ENCODE measurements at places on chromosomes 5 and 9.

- DNase-seq: no peak
These were observed 20.5 kb downstream of the ZBTB34 start for GRCh38 chr9:126880947-126881332.

DNA sequence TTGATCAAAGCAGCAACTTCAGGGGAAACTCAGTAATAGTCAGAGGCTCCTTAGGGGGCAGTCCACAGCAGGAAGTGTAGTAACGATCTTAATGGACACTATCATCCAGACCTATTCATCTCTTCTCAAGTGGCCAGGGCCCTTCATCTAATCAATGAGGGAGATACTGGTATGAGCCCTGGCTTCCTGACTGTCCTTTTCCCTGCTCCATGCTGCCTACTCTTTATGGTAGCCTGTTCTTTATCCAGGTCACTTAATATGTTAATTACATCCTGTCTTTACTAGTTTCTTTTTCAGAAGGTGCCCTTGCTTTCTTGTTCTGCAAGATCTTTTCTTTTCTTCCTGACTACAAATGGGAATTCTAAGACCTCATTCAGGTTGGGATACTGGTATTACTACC is 197.1 kb downstream of the CAVIN4 start:
- DNase-seq: no peak

- no peak for DNase-seq
These were observed 33.5 kb downstream of the MOCS2 start for GRCh38 chr5:53076014-53076583.

DNA sequence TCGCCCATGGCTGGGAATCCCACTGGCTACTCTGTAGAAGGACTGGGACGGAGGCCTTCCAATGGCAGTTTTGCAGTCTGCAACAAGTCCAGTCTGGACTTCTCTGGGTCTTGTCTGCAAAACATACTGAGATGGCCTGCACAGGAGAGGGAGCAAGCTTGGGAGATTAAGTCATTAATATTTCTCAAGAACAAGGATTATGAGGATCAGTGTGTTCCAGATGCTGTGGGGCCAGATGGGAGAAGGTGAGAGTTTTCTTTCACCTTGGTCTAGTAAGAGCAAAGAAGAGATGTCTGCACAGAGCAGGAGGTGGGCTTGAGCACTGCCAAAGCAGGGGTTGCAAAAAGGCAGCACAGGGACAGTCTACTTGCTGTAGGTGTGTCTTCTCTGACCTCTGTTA is at the start of gene PDE6A:
Gene PDE6A (minus strand): TSS at position 128 of the 400 bp plus-strand sequence. CDS start 120 bp downstream, at position 8.
- DNase-seq: no peak

DNA sequence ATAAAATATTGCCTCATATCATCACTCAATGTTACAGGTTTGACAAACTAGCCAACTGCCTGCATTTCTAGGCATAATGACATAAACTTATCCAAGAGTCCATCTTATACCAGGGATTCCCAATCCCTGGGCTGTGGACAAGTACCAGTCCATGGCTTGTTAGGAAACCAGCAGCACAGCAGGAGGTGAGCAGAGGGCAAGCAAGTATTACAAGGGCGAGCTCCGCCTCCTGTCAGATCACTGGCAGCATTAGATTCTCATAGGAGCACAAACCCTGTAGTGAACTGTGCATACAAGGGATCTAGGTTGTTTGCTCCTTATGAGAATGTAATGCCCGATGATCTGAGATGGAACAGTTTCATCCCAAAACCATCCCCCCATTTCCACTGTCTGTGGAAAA is 144.9 kb downstream of the PRKACG start:
- no peak for DNase-seq

DNA sequence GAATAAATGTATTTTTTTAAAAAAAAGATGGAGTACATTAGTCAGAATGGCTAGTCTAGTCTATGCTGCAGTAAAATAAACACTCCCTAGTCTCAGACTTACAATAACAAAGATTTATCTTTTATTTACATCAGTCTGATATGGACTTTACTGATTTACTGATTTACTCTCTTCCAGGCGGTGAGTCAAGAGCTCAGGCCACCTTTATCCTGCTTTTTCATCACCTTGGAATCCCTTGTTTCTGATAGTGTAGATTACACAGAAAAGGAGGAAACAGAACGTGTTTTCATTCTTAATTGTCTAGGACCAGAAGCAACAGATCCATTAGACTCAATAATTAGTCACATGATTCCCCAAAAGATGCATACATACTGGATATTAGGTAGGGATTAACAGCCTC is 290.1 kb upstream of the TRPC7 start:
- peak; percentile 35 for DNase-seq

DNA sequence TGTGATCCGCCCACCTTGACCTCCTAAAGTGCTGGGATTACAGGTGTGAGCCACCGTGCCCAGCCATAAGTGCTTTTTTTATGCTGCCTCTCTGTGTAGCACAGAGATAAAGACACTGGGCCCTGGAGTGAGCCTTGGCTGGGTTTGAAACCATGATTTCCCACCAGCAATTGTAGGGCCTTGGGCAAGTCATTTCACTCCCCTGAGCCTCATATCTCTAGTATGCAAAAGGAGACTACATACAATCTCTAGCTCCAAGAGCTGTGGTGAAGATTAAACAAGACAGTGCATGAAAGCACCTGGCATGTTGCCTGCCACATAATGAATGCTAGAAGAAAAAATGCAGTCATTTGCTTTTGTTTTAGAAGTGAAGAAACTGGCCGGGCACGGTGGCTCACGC is 3.9 kb downstream of the FABP6 start:
- no peak for DNase-seq

All from A549 (cell line).